NCI-H510A (cell line): ENCODE measurements at places on chromosomes 7 and 10.
A peak's percentile ranks its signal among the peaks of the same experiment; 100 is the strongest.

DNA sequence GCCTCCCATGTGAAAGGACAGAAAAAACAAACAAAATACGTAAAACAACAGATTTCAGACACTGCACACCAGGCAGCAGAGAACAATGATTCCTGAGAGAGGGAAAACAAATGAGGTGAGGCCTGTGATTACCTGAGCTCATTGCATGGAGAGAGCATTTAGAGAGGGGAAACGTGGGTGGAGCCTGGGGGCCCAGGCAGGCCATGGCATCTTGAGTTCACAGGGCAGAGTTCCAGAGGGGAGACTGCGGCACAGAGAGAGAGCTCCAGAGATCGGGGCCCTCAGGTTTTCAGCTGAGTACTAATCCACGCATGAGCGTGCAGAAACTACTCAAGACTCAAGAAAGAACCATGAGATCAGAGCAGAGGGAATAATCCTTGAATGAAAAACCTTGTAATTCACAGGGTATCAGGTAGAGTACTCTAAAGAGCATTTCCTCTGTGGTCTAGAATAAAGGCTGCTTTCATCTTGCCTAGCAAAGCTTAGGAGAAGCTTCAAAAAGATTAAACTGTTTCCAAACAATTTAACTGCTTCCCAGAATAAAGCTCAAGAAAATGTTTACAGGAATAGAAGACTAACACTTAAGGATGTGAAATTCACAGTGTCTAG lies 46.6 kb upstream of the ARHGAP12 start:
- DNase-seq: no peak

GRCh38 chr7:46215987-46216567 lies 295.0 kb upstream of the IGFBP3 start:
- no peak for DNase-seq

DNA sequence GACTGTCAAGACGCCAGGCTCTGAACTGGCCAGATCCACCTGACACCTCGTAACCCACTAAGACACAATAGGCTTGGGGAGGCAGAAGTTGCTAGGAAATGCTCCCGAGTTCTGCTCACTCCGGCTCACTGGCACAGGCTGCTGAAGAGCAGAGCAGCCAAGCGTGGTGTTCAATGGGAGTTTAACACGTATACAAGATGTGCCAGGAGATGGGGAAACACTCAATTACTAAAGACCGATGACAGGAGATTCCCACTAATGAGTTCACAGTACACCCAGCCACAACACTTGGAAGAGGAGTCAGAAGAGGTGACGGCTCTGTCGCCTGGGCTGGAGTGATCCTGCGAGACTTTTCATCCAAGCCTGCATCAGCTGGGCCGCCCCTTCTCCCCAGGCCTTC lies 303.4 kb downstream of the GFRA1 start:
- no peak for DNase-seq

DNA sequence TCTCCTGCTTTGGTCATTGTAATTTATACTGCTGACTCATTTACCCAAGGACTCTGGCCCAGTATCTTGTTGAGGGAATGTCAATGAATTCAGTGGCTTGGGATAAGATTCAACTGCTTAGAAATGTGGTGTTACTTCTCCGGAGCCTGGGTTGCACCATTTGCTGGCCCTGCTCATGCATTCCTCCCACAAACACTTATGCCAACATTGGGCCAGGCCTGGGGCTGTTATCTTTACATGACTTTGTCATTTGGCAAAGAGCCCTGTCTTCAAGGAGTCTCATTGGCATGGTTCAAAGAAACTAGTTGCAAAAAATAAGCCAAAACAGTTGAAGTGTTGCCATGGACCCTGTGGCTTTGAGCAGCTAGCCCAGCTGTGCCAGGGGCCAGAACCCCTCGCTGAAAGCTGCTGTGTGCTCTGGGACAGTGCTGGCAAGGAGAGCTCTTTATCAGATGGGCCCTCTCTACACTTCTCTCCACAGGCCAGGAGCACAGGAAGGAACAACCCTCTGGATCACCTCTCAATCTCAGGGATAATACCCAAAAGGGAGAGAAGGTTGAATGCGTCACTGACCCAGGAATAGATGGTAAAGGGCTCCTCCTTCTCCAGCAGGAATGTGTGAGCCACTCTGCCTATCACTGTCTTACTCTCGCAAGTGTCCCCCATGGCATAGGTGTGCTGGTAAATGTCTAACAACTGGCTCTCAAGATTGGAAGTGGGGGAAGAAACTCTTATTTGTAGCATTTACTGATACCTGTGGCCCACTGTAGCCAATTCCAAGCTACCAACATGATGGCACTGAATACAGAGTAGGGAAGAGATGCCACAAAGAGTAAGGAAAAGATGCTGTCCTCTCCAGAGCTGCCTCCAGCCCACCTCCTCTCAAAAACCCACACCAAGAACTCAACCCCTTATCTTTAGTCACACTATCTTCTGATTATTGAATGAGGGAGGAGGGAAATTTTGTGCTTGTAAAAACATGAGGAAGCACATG lies 23.5 kb upstream of the PDE1C start:
- no peak for DNase-seq

DNA sequence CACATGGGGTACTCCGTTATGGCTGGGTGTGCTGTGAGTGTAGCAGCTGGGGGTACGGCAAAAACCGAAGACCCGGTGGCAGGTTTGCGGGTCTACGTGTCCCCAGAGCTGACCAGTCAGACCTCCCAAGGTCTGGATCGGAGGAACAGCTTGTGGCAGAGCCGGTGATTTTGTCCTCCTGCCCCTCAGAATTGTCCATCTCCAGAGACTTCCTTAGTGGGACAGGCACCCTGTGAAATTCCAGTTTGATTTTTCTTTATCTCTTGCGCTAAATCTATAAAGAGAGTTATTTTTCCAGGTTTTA lies 1.0 kb downstream of the EIF3B start:
- DNase-seq: no peak

DNA sequence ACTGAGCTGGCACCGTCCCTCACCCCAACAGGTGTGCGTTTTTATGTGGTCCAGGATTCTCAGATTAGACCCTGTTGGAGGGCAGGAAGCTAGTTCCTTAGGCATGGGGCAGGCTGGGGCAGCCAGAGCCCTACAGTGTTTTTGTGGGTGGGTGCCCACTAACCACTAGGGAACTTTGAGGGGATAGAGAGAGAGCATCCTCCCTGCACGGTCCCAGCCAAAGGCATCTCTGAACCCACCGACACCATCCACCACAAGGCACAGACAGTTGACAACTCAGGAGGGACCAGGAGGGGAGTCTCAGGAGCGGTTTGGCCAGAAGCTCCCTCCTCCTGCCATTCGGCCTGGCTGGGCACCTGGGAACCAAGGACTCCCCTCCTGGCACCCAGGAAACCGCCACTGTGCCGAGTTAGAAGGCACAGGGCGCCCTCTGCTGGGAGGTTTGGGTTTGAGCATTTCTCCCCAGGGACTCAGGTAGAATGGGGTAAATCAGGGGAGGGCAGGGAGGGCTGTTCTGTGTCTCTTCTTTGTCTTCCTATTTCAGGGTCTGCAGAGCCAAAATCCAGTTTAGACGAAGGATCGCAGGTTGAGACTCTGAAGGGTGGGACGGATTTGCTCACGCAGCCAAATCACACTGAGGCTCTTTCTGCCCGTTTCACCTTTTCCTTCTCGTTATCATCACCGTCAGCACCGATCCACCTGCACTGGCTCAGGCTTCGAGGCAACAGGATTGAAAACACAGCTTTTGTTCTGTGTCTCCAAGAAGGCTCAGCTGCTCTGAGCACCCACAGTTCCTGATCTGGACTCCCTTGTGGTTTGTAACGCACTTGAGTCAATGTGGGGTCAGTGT lies 84.8 kb upstream of the COL13A1 start:
- peak; percentile 65 for DNase-seq

GRCh38 chr7:79855172-79855571 lies 279.5 kb upstream of the GNAI1 start:
- DNase-seq: no peak

DNA sequence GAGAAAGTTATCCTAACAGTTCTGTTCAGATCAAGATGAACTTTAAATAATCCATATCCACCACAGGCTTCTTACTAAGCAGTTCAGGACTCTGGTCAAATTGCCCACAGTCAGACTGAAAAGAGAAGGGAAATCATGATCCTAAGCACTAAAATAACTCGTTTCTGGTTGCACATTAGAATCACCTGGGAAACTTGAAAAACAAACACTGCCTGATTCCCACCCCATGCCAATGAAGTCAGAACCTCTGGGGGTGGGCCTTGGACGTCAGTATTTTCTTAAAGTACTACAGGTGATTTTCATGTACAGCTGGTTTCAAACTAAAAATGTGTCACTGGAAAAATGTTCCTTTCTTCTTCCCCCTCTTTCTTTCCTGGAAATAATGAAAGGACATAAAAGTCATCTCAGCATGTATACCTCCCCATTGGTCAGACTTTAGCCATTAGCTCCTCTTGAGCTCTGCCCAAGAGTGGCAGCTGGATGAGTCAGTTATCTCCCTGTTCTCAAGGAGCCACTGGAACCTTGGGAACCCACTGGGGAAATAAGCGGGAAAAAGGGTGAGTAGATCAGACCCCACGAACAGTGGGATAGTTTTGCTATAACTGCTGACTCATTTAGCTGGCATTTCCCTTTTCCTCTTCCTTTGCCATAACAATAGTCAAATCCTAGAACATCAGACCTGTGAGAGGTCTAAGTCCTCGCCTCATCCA lies 75.3 kb upstream of the IL6 start:
- DNase-seq: no peak

DNA sequence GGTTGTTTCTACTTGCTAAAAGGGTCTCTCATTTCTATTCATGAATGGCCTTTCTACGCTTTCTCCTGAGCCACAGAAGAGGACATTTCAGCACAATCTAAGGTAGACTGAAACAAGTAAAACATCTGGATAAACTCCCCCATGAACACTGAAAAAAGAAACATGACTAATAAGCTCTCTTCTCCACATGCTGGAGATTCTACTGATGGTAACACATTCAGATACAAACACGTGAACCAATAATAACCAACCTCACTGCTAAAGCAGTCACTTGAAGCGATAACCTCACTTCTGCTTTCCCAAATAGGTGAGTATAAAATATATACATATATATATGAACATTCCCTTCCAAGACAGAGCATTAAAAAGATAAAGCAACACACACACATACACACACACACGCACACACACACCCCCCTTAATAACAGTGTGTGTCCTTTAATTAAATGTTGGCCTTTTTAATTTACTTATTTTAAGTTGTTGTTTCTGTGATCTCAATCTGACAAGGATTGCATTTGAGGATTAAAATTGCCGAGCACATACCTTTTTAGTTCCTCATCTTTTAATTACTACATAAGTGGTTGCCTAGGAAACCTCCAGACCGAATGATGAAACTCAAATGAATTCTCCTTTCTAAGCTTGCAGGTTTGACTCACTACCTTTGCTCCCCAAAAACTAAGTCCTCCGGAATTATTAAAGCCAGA lies 292.4 kb upstream of the KLF14 start:
- no peak for DNase-seq

DNA sequence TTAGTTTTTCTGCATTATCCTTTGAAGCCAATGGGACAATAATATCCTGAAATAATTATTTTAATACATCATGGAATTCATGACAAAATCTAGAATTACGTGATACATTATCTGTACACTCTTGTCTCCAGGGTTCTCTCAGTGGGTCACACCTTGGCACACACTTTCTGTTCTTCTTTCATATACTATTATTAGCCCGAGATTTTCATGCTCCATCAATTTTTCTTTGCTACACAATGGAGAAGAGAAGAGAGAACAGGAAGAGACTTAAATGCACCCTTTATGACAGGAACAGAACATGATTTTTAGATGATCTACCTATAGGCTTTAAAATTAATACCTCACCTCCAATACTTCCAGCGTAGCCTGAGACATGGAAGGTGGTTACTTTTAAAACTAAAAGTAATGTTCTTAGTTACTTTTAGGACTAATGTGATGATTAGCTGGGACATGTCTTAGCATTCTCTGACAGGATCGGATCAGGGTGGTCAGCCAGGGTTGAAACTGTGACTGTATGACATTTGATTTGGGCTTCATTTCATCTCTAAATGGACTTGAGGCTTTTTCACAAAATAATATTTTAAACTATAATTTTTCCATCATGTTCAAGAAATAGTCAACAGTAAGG lies 148.2 kb upstream of the WNT16 start:
- DNase-seq: no peak

DNA sequence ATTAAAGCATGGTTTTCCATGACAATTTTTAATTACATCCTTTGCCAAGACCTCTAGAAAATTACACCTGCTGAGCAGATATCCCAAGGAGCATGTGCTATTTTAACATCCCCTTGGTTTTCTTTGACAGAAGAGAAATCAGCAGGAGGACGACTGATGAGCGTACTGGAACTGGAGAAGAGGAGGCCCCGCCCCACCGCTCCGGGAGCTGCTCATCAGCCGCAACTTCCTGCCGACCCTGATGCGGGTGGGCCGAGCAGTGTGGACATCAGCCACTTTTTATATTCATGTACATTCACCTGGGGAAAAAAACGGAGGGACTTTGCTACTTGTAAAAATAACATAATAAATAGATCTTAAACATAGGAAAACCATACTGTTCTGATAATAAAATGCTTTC lies 54.2 kb downstream of the CDC123 start:
- DNase-seq: no peak

DNA sequence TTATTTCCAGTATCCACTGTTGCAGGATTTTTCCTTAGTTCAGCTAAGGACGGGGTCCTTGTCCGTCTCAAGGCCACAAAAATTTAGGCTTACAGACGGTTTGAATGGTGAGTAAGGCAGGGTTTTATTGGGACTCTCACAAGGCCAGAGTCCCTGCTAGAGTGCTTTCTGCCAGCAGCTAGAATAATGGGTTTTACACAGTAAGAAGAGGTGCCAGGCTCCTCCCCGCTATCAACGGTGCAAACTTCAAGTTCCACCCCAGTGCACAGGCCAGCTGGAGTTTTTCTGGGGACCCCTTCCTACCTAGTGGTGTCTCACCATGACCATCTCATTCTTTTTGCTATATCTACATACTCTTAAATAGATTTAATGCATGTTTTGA lies 198.5 kb upstream of the KCTD7 start:
- DNase-seq: no peak
